OCI-LY7 (cell line): ENCODE measurements at places on chromosomes 2 and 18. TPM values are rescaled to one million over a fixed set of nuclear protein-coding genes. Genes with fewer than 3 reads are reported as not detected.

- no peak for DNase-seq
Measured at GRCh38 chr2:222398446-222398885, 25.9 kb upstream of the SGPP2 start.

- no peak for DNase-seq
Measured at GRCh38 chr2:55918856-55919255, 4.7 kb downstream of the EFEMP1 start.

GRCh38 chr2:149167001-149167780, 128.7 kb downstream of the LYPD6B start:
- peak; percentile 38 for DNase-seq

- peak; percentile 50 for DNase-seq
Measured at GRCh38 chr18:76349067-76349715, 145.9 kb downstream of the ZNF516 start.

GRCh38 chr2:232573042-232573441, 22.6 kb downstream of the EIF4E2 start:
- DNase-seq: no peak

GRCh38 chr2:58604096-58604495, 363.0 kb upstream of the FANCL start:
- no peak for DNase-seq

DNA sequence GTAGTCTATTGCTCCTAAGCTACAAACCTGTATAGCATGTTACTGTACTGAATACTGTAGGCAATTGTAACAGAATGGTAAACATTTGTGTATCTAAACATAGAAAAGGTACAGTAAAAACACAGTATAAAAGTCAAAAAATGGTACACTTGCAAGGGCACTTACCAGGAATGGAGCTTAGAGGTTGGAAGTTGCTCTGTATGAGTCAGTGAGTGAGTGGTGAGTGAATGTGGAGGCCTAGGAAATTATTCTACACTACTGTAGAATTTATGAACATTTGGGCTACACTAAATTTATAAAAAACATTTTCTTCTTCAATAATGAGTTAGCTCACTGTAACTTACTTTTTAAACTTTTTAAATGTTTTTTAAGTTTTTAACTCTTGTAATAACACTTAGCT, 19.0 kb downstream of the NABP1 start:
- DNase-seq: no peak

DNA sequence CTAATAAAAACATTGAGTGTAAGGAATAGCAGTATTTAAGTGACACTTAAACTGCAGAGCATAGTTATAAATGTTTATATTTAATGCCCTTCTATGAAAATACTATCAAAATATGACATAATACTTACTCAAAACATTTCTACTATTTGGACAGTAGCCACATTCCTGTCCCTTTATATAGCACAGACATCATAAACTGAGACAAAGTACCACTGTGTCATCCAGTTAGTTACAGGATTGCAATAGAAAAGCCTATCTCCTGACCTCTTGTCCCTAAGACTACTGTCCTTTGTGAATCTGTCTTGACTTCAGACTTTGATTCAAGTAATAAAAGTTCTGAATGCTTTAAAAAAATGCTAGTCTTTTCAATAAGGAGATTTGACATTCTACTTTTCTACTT, 1528.5 kb upstream of the NXPH2 start:
- no peak for DNase-seq

GRCh38 chr18:3207565-3207964, 12.2 kb downstream of the MYOM1 start:
- DNase-seq: no peak

DNA sequence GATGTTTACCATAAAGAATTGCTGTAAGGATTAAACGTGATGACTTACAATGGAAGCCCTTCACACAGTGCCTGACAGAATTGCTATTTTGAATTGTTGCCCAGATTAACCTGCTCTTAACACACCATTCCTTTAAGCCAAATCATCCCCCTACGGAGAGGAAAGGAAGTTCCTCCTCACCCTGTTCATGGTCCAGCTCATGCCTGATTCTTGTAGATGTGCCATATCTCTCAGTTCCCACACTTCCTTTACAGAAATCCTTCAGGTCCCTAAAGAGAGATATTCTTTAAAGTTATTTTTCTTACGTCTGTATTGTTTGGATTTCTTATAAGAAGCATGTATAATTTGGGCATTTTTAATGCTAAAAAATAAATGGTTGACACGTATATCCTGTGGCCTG, 127.5 kb upstream of the DAPL1 start:
- DNase-seq: no peak

The BCL11A gene
- total RNA-seq: 163 and 167 TPM in 2 replicates

DNA sequence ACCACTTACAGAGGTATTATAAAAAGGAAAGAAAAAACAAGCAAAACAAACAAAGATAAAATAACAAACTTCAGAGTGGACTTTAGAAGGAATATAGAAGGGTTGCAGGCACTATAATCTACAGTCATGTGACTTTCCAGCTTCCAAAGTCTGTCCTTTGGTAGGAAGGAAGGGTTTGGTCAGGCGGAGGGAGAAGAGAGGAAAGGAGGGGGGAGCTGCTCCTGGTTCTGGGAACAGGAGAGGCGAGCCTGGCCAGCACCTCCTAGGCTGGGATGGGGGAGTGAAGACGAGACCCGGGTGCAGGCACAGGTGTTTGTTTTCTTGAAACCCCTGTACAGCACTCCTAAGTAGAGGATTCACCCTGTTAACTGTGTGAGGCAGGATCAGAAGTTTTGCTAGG, 53.8 kb upstream of the GATA6 start:
- no peak for DNase-seq

The C2orf81 gene
- 20.7 and 22.5 TPM in 2 replicates for total RNA-seq

The CDKL4 gene
- not detected in 2 replicates for total RNA-seq

The RGPD4 gene
- total RNA-seq: not detected in 2 replicates

- DNase-seq: peak; percentile 41
Measured at GRCh38 chr2:177983183-177983788, 89.3 kb downstream of the PDE11A start.

The UGT1A3 gene
- not detected in 2 replicates for total RNA-seq

DNA sequence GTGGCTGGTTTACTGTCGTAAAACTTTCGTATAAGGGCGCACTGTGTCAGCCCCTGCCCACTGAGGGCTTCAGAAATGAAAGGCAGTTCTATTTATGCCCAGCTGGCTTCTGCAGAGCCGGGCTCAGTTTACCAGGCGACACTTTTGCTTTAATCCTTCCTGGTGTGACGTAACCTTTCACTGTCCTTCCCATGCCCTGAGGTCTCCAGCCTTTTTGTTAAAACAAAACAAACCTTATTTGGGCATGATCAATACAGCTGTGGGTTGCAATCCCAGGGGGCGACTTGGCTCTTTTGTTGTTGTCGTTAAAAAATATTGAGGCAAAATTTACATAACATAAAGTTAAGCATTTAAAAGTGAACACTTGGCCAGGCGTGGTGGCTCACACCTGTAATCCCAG, 85.3 kb downstream of the AGAP1 start:
- DNase-seq: no peak

The PAPOLG gene
- 14.6 and 21.9 TPM in 2 replicates for total RNA-seq

DNA sequence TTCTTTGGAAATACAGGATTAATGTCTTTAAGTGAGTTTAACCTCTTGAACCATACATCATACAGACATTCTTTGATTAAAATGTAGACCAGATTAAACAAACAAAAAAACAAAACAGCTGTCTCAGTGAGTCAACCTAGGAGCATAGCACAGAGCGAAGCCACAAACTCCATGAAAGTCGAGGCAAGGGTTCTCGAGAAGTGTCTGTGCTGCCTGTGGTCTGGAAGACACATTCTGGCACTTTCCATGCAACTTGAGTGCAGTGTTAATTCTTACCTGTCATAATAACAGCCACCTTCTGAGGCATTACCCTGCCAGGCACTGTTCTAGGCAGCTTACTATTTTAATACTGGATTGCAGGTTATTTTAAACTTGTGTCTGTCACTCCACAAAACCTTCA, 435.5 kb upstream of the MMADHC start:
- no peak for DNase-seq

The AMER3 gene
- total RNA-seq: not detected in 2 replicates

The HOXD11 gene
- total RNA-seq: not detected in 2 replicates

The SFTPB gene
- not detected in 2 replicates for total RNA-seq

GRCh38 chr2:170024721-170025120, 153.2 kb upstream of the MYO3B start:
- DNase-seq: peak; percentile 4

The NYAP2 gene
- total RNA-seq: not detected in 2 replicates

- DNase-seq: no peak
Measured at GRCh38 chr2:166042768-166043390, 84.9 kb downstream of the SCN1A start.

- no peak for DNase-seq
Measured at GRCh38 chr18:54173980-54174630, 50.4 kb downstream of the MBD2 start.

DNA sequence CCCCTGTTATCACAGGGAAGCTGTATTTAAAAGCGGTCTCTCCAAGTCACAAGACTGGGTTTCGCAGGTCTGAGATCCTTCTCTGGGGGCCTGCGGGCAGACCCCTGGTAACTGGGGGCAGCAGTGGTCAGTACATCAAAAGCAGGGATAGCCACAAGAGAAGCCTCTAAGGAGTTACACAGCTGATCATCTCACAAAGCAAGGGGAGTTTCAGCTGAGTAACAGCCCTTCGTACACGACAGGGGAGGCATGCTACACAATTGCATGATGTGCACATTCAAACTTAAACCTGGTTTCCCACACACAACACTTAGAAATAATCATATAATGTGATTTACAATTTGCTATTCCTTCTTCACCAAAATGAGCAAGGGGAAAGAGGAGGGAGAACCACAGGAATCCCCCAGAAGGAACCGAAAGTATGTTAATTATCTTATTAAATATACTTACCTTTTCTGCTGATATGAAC, 87.5 kb downstream of the TMEM131 start:
- DNase-seq: no peak

DNA sequence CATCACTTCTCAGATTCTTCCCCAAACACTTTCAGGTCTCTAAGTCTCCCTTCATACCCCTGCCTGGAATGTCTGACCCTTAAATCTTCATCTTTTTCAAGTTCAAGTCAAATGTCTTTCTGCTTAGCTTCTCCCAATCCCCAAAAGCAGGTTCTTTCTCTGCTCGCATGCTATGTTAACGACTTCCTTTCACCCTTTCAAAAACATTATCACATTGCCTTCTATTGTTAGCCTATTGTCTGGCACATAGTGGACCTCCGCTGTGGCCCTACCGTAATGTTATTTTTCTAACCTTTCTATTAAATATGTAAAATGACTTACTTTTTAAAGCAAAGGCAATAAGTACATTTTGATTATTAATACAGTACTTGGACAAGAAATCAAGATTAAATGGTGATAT, 2.2 kb downstream of the CDKL4 start:
- DNase-seq: no peak

DNA sequence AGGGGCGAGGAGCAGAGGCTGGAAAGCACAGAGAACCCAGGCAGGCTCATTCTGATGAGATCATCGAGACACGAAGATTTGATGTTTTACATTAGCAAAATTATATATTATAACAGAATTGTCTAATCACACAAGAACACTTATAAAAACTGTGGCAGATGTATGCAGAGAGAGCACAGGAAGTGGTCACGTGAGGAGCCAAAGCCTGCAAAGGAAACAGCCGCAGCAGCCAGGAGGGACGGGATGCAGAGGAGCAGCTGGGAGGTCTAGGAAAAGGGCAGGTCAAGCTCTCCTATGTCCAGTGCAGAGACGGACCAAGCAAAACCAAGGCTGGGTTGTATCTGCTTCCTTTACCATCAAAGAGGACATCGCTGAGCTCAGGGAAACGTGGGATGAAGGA, 355.1 kb upstream of the MYT1L start:
- DNase-seq: no peak

DNA sequence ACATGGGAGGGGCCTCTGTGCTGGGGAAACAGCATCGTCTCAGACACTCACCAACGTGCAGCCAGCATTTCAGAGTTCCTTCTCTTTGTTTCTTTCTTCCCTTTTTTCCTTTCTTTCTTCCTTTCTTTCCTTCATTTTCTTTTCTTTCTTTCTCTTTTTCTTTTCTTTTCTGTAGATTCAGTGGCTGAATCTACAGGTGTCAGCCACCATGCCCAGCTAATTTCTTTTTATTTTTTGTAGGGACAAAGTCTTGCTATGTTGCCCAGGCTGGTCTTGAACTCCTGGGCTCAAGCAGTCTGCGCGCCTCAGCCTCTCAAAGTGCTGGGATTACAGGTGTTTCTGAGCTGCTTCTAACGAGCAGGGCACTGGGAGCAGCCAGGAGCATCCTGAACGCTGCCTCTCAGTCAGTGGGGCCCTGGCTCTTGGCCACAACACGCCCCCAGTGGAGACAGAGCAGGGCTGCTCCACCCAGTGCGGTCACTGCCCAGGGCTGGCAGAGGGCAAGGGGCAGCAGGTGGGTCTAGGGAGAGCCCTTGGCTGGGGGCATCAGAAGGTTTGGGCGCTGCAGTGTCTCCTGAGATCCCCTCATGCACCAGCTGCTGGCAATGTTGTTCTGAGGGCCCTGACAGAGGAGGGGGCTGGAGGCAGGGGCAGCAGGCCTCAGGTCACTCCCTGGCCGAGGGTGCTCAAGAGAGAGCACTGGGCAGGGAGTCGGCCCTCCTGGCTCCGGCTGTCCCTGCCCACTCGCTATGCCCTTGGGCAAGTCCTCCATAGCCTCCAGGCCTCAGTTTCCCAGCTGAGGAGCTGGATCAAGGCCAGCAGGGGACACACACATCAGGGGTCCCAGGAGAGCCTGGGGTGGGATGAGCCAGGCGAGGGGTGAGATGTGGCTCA, 4.7 kb upstream of the KLHL30 start:
- no peak for DNase-seq

DNA sequence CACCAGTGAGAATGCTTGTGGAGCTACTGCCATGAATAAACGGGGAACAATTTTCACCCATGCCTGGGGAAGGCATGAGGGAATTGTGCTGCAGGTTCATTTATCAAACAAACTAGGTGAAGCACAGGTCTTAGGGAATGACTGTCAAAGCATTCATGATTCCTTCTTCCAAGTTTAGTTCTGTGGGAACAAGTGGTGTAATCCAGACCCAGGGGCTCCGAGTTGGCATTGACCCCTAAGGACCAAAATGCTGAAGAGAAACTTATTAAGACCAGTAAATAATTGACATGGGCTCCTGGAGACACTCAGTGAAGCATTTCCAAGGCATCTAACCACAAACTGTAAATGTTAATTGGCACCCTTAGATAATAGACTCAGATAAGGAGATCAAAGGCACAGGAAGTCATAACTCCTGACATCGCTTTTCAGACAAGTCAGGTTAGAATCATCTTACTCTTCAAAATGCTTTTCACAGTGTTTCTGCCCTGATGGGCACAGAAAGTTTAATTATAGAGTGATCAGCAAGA, 96.9 kb downstream of the SPP2 start:
- DNase-seq: peak; percentile 47

- no peak for DNase-seq
Measured at GRCh38 chr2:96386470-96386869, 50.9 kb downstream of the NCAPH start.

DNA sequence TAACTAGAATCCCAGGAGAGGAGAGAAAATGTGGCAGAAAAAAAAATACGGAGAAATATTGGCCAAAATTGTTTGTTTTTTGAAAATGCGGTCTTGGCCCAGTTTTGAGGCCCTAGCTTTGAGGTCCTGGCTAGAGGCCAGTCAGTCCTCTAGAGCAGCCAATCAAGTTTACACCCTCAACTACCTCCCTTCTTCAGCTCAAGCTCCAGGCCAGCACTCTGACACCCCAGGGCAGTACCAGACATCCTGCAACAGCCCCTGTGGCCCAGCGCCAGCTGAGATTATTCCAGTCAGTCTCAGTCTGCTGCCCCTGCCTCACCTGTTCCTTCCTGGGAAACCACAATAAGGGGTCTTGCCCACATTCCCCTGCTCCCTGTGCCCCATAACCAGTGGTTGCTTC, 107.7 kb downstream of the UGGT1 start:
- DNase-seq: no peak

- DNase-seq: no peak
Measured at GRCh38 chr18:30487962-30488361, 554.6 kb downstream of the DSC3 start.

- DNase-seq: peak; percentile 19
Measured at GRCh38 chr2:133835821-133836619, 267.8 kb upstream of the NCKAP5 start.
